ENCODE measurements at places on chromosomes 7 and 10. TPM values are rescaled to one million over a fixed set of nuclear protein-coding genes. Genes with fewer than 3 reads are reported as not detected.

DNA sequence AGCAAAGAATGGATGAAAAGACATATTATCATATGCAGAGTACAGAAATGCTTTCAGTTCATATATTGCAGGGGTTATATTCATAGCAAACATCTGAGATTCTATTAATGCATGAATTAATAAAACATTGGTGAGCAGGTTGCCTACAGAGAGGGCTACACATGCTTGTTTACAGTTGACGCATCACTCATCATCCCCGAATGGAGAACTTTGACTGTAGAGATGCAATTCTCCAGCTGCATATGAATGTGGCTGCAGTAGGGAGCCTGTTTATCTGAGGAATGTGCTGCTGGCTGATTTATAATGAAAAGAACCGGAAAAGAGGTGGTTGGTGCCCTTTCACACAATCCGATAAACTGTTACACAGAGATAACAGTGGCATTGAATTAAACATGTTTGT, 116.5 kb downstream of the GRM3 start:
- DNase-seq, result no peak

DNA sequence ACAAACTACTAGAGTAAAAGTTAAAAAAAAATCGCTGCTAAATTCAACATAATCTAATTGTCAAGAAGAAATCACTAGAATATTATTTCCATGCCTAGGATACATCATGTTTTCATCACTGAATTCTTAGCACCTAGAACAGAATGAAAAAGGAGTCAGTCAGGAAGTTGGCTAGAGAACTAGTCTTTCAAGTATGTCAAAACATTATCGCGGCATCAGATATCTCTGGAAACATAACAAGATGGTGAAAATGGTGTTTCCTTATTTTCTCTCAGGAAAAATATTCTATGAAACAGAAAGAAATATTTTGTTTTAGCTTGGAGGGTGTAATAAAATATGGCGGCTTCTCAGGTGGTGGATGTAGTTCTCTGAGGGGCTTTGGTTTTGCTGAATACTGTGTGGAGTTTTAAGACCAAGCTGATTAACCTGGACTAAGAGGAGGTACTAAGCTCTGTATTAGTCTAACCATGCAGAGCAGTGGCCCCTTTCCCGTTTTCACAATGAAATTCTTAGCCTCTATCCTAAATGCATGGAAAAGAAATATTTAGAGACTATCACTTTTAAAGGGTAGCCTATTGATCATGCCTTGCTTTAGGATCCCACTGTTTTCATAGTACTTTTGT, 205.6 kb downstream of the MDFIC start:
- DNase-seq, result no peak

GRCh38 chr10:75611172-75611992, 180.0 kb downstream of the LRMDA start:
- no peak for DNase-seq

DNA sequence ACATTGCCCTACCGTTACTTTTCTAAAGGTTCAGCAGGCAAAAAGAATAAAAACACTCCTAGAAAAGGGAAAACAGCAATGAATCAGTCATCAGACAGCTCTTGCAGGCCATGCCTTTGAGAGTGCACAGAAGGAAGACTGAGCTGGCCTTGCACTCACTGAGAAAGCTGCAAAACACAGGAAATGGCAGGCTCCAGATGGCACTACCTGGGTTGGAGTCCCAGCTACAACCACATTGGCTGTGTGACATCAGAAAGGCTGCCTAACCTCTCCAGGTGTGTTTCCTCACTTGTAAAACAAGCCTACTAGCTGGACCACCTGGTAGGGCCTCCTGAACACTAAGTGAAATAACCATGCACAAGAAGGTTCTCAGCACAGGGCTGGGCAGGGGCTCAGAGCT, 113.7 kb downstream of the SFMBT2 start:
- no peak for DNase-seq

DNA sequence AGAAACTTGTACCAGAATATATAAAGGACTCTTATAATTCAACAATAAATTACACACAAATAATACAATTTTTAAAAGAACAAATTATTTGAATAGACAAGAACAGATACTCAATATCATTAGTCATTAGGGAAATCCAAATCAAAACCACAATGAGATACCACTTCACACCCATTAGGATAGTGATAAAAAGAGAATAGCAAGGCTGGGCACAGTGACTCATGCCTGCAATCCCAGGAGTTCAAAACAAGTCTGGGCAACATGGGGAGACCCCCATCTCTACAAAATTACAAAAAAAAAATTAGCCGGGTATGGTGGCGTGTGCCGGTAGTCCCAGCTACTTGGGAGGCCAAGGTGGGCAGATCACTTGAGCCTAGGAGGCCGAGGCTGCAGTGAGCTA, 52.2 kb upstream of the KCNIP2 start:
- DNase-seq, result no peak

DNA sequence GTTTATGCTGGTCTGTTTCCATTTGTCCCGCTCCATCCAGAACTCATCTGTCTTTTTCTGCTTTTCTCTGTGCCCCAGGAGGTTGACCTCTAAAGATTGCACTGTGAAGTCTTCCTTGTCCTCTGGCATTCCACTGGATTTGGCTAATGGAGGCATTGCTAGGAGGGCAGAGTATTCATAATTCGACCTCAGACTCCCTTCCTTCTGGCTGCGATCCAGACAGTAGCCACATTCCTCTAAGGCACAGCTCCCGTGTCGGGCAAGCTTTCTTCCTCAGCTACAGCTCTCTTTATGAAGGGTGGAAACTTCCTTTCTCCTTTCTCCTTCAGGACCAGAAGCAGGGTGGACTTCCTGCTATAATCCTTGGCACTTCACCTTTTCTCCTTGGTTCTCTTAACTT, 175.9 kb downstream of the BAMBI start:
- DNase-seq, result no peak

Gene GRM3
- not detected for total RNA-seq

DNA sequence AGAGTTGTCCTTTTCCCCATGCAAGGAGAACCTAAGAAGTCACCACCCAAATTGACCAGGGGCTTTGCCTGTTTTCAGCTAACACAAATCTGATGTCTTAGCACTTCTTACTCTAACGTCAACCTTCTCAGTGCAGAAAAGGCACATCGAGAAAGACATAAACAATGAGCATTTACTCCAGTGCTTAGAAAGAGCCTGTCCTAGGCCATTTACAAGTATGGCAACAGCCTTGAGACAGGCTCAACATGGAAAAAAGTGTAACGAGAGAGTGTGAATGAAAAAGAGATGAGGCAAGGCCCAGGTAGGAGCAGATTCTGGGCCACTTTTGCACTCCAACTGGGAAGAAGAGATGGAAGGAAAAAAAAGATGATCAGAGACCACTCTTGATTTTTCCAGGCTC, 54.4 kb downstream of the CPED1 start:
- DNase-seq, result no peak

DNA sequence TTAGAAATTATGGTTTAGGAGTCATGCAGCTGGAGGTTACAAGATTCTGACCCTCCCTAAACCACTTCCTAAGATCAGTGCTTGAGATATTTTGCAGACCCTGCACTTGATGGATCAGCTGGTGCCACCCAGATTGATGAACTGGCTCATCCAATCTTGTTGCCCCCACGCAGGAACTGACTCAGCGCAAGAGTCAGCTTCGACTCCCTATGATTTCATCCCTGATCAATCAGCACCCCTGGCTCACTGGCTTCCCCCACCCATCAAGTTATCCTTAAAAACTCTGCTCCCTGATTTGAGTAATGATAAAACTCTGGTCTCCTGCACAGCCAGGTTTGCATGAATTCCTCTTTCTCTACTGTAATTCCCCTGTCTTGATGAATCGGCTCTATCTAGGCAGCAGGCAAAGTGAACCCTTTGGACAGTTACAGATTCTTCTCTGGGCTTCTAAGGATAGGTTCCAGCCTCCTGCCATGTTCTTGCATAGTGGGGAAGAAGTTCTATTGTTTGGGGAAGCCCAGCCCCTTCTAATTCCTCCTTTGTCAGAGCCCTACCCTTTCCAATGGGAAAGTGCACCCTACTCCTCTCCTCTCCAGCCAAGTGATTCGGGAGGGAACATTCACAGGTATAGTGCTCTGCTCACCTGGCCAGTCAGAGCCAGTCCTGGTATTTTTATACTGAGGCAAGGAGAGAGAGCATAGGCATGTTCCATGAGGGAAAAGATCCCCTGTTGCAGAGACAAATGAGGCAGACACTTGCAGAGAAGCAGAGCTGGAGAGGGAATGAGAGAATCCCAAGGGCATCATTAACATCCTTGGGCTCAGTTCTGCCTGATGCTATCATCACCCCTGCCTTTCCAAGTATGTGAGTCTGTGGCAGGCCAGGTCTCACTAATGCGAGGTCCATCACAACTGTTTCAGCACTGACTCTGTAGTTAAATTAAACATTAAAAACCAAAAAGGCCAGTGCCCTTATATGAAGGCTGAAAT, 224.4 kb upstream of the GALNT17 start:
- DNase-seq, result no peak

DNA sequence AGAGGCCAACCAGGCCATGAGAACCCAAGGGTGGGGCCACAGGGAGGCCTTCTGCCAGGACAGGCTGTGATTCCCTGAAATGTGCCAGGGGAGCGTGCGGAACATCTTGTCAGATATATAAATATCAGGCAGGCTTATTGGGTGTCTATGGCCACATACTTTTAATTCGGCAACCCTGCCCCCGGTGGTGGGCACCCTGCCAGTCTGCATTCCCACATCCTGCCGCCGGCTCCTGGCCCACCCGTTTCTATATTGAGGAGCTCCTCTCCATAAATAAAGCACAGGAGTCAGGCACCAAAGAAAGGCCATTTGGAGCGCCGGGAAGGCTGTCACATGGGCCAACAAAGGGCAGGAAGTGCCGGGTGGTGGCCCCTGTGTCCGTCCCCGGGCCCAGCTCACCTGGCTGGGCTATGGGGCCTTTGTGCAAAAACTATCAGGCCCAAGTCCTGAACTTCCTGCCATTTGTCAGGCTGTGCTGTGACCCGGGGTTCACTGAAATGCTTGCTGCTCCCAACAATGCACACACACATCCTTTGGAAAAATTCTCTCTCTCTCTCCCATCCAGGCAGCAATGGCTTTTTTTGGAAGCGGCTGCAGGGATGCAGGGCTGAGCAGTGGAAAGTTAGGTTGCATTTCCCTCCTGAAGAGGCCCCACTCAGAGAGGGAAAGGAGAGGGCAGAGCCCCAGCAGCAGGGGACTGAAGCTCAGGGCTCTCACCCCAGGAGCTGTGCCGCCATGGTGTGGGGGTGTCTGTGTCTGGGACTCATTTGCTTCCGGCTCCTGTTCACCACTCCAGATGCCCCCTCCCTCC, 25.0 kb upstream of the PODXL start:
- DNase-seq, result peak; percentile 78

DNA sequence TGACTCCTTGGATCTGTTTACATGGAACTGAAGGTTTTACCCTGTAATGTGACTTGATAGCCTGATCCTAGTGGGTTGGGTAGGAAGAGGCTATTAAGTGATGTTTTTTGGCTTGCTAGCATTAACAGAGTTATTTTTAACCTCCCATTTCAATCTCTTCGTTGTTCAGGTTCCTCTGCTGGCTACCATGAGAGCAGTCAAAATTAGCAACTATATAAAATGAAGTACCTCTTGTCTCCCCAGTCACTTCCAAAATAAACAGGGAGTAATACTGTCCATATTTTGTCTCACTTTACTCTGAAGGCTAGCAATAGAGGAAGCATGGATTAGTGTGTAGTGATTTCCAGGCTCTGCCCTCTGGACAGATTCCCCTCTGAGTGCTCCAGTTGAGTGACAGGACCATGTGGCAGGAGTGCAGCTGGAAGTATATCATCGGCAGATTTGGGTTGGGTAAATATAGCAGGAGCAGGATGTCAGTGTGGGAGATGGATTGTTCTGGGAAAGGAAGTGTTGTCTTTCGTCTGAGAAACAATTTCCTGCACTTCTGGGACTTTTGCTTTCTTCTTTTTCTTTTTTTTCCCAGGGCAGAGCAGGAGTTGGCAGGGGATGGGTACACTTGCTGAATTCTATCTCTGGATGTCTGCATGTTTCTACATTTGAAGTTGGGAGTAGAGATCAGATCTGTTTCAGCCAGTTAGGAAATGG, 35.2 kb downstream of the GBF1 start:
- DNase-seq, result peak; percentile 3

Gene CRPPA
- total RNA-seq, result 0.11 TPM

- DNase-seq, result peak; percentile 73
Observed at GRCh38 chr7:44962483-44963251, 16.1 kb downstream of the MYO1G start.

Gene AKR1D1
- total RNA-seq, result not detected

- peak; percentile 53 for DNase-seq
Observed at GRCh38 chr10:13450069-13450468, 78.7 kb downstream of the BEND7 start.

DNA sequence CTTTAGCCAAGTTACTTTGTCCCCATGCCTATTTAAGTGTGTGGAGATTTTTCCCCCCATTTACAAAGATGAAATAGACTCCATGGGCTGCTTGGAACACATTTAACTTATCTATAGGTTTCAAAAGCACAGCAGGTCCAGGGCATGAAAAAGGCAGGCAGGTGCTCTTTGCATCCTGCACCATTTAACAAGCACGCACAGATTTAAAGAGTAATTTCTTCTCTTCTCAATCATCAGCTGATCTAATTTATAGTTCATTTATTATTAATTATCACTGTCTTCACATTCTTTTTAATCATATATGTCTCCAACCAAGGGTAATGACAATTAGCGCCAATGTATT, 156.8 kb downstream of the CACNA2D1 start:
- no peak for DNase-seq

DNA sequence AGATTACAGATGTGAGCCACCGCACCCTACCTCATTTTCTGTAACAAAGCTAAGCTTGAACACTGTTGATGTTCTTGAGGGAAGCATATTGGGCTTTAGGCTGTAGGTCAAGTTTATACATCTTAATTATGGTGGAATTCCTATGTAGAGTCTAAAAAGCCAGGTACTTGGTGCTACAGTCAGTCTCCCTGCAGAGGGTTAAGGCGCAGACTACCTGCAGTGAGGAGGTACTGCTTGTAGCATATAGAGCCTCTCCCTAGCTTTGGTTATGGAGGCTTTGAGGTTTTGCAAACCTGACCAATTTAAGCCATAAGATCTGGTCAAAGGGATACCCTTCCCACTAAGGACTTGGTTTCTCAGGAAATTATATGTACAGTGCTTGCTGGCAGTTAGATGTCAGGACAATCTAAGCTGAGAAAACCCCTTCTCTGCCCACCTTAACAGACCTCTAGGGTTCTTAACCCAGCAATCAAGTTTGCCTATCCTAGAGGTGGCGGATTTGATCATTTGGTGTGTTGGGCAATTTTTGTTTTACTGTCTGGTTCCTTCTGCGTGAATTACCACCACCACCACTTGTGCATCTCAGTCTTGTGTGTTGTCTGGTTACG, 6.0 kb downstream of the PPIA start:
- no peak for DNase-seq

Gene PILRA
- total RNA-seq, result 0.69 TPM

Gene PGAM2
- 0.39 TPM for total RNA-seq

Gene WDFY4
- total RNA-seq, result not detected

All from Daoy (cell line).